ENCODE measurements at places on chromosomes 6 and 20.

DNA sequence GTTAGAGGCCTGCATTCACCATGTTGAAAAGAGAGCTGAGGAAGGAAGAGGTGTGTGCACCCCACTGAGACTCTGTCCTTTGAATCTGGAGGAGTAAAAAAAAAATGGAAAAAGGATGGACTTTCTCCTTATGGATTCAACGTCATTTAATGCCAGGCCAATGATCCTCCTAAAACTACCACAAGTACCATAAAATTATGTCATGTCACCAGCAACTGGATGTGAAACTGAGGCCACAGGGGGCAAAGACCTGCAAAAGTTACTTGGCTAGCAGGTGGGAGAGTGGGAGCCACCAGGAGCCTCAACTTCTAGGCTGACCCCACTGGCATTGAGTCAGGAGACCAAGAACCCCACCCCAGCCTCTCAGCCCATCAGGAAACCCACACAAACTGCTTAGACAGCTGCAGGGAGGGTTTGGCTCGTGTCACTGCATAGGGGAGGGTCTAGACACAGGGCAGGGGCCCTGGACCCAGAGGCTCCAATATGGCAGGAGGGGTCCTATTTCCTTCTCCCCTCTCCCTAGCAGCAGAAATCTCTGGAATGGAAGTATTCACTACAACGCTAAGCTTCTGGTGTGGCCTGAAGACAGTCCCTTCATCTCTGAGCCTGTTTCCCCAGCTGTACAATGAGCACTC is 11.0 kb downstream of the PCK1 start:
- DNase-seq: no peak

DNA sequence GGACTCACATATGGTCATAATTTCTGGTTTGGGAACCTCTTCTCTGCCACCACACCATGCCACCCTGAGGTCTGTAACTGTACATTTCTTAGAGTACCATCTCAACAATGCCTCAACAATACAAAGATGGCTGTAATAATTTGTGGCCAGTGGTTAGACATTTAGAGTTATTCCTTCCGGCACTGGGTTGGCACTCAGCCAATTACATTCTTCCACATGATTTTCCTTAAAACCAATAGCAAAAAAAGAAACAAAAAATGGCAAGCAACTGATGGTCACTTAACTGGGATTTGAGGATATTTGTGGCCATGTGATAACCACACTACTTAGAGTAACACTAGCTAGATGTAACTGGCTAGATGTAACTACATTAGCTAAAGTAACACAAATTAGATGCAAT is 79.9 kb downstream of the SEL1L2 start:
- DNase-seq: no peak

- no peak for DNase-seq
Measured at GRCh38 chr6:16129623-16130401, 926 bp downstream of the MYLIP start.

DNA sequence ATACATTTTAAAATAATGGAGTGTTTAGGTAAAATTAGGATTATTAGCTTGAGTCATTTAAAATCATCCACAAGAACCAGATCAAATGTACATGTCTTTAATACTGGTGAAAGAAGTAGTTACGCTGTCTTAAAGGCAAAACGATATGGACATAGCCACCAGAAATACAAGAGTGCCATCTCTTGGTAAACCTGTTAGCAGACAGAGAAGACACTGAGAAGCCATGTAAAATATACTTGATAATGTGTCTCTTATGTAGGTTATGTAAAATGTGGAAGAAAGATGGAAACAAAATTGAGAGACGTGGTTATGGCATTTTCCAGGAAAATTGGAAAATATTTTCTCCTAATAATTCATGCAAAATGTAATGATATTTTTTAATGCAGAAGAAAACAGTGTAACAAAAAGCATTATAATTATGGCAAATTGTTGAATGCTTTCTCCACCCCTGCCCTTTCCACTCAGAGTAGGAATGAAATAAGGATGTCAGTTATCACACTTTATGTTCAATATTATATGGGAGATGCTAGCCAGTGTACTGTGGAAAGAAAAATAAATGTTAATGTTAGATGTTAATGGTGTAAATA is 12.2 kb upstream of the SLC17A2 start:
- no peak for DNase-seq
